ENCODE measurements at places on chromosomes 11 and 22. TPM values are rescaled to one million over a fixed set of nuclear protein-coding genes. Genes with fewer than 3 reads are reported as not detected.

The GUCY1A2 gene
- 55.2 TPM for total RNA-seq

The OR10D3 gene
- total RNA-seq = not detected

The HRAS gene
- 73.5 TPM for total RNA-seq

The AGBL2 gene
- total RNA-seq = 12.5 TPM

The APOA4 gene
- not detected for total RNA-seq
